CD4-positive, alpha-beta T cell treated with Interleukin-12 subunit alpha and Interleukin-12 subunit beta, for 1 hour (primary cell): ENCODE measurements at places on chromosomes 13 and 19.
A peak's percentile ranks its signal among the peaks of the same experiment; 100 is the strongest.

DNA sequence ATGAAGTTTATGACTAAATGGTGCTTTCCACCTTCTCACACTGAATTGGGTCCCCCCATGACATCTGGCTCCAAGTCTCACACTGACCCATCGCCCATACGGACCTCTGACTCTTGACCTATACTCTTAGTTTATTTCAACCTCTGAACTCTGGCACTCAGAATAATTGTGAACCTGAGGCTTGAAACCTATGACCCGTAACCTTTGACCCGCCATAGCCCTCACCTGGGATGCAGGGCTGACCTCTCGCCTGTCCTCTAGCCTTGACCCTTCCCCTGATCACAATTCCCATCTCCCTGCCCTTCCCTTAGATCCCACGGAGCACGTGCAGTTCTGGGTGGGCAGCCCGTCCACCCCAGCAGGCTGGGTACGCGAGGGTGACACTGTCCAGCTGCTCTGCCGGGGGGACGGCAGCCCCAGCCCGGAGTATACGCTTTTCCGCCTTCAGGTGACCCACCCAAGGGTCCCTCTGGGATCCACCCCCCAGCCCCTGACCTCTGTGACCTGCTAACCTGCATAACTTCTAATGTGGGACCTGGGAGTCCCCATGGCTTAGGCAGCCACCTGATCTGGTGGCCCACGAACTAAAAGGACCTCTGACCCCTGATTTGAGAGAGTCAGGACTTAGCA, 5.1 kb downstream of the BCAM start:
- DNase-seq, result no peak

GRCh38 chr13:41244556-41244955, 18.8 kb downstream of the MTRF1 start:
- no peak for DNase-seq

- DNase-seq, result no peak
These were observed 10.0 kb downstream of the MAG start for GRCh38 chr19:35301961-35302360.

DNA sequence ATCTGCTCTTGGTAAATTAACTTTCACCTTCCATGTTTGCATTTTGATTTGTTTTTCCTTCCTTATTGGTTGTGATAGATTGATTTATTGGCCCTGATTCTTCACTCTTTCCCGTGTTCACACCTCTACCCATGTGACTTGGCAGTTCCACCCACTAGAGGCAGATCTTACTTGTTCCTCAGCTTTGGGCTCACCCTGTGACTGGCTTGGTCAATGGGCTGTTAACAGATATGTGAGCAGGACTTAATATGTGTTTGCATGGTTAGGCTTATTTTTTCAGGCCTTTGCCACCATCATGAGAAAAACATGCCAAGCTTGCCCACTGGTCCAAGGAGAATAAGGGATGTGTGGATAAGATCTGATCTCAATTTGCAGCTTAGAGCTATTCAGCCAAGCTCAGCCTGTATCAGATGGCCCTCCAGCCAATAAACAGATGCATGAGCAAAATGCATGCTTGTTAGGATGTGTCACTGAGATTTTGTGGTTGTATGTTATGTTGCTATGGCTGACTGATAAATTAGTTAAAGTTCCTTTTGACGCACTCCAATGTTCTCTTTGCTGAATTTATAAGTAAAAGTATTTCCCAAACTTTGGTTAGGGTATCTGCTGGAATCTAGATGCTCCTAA, 48.0 kb downstream of the RGCC start:
- DNase-seq, result no peak

DNA sequence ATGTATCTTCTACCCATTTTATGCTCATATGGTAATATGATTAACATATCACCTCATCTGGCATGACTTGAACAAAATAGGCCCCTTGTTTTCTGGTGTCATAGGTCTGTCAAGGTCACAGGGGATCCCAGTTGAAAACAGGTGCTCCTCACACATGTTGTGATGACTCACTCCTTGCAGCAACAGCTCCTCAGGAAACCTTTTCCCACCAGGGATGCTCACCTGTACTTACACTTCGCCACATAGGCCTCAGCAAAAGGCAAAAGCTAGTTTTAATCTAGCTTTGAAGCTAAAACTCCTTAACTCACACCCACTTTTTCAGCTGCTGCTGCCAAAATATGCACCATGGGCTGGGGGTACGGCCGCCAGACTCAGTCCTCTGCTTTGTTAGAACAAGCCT, 110.0 kb upstream of the SOX21 start:
- no peak for DNase-seq

DNA sequence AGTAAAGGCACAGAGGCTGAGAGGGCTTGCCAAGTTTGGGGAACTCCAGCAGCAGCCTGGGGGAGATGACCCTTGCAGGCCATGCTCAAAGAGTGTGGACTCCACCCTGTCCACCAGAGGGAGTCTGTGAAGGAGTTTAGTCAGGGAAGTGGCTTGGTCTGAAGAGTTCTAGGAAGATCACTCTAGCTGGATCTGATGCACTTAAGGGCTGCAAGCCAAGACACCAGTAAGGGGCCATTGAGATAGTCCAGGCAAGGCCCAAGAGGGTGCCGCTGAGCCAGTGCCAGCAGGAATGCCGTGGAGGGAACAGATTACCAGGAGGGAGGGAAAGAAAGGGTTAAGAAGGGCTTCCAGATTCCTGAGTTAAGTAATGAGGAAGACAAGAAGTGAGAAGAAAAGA, 68.7 kb downstream of the ZAR1L start:
- DNase-seq, result peak; percentile 29

GRCh38 chr19:43622070-43622469, 2.6 kb upstream of the ZNF428 start:
- DNase-seq, result no peak
